ENCODE measurements at places on chromosomes 1 and 21.

DNA sequence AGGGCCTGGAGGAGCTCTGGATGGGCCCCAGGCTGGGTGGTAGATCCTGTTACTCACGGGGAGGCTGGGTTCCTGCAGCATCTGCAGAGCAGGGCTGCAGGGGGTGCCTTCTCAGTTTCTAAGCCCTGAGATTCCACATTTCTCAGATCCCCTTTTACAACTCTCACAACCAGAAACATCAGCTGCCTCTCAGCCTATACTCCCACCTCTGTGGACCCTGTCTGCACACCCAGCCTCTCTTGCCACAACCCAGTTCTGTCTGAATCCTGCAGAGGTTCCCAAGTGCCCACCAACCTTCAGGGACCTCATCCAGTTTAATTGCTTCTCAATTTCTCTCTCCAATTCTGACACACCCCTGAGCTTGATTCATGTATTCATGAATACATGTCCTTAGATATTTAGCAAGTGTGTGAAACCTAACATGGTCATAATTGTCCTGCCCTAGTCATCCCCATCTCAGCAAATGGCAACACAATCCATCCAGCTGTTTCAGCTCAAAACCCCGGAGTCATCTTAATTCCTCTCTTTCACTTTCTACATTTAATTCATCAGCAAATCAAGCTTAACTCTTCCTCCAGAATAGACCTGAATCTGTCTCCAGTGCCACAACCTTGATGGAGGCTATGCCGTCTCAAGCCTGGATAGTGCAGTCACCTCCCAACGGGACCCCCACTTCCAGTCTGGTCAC lies 57.0 kb upstream of the NEK2 start:
- DNase-seq, result no peak

- DNase-seq, result no peak
Measured at GRCh38 chr1:203104789-203105390, 19.1 kb upstream of the MYOG start.

DNA sequence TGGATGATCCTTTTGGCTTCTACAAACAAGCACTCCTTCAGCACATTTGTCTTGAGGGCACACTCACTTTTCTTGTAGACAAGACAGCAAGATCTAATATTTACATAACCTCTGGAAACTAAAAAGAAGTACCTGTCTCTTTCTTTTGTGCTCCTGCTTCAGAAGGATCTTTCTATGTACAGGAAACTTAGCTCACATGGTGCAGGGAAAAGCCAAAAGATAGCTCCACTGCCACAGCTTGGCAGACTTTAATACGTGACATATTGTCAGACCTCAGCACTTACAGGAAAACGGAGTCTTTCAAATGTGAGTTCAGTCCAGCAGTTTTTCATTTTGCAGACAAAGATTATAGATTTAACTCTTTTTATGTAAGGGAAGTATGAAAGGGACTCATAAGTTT lies 225.5 kb upstream of the SAMSN1 start:
- no peak for DNase-seq

- no peak for DNase-seq
Measured at GRCh38 chr1:61740751-61741700, 1.3 kb upstream of the PATJ start.

- DNase-seq, result no peak
Measured at GRCh38 chr1:234107416-234108021, 203.0 kb downstream of the SLC35F3 start.

- no peak for DNase-seq
Measured at GRCh38 chr1:15336866-15337265, 72.8 kb upstream of the EFHD2 start.

- DNase-seq, result no peak
Measured at GRCh38 chr1:99751877-99752504, 14.4 kb downstream of the FRRS1 start.

GRCh38 chr21:40421121-40421520 lies 425.8 kb downstream of the DSCAM start:
- DNase-seq, result no peak

- no peak for DNase-seq
Measured at GRCh38 chr1:174815474-174815908, 184.3 kb upstream of the CACYBP start.

- DNase-seq, result no peak
Measured at GRCh38 chr1:145977016-145977415, 12.5 kb downstream of the POLR3GL start.

DNA sequence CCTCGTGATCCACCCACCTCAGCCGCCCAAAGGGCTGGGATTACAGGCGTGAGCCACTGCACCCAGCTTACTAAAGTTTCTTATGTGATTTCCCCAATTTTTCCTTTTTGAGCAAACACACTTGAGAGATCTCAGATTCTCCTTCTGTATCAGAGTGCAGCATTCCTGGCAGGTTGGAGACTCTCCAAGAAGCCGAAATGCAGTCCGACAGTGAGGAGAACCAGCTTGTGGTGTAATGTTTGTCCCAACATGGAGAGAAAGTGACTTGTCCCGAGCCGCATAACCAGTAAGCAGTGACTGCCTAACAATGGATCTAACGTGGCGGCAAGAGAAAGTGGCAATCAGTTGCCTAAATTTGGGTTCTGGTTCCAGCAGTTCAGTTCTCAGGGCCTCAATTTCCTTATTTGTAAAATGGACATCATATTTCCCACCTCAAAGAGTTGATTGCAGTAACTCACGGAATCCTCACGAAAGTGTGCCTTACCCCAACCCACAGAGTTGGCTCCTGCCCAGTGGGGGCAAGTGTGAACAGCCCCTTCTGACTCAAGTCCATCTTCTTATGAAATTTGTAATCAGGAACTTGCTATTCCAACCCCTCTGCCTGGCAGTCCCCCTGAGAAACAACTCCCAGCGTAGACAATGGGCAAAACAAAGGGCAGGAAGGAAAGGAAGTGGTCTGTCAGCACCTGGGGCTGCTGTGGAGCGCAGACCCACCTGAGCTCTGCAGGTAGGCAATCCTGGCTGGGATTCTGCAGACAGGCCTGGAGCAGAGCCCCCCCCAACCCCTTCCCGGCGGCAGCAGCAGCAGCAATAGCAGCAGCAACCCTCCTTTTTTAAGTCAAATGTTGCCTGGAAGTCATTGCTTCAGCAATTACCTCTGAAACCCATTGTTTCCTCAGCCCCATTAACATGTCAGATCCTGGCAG lies 223.6 kb upstream of the POU3F1 start:
- no peak for DNase-seq

Measured in stimulated activated CD8-positive, alpha-beta memory T cell treated with anti-CD3 and anti-CD28 coated beads, Interleukin-4, amount 100 ng/mL, for 4 hours (primary cell).